Stimulated activated CD8-positive, alpha-beta memory T cell treated with anti-CD3 and anti-CD28 coated beads, Interleukin-15, amount 100 ng/mL, for 24 hours (primary cell): ENCODE measurements at places on chromosomes 1 and 21.

- DNase-seq, result no peak
Measured at GRCh38 chr1:56061824-56062223, 517.5 kb downstream of the PLPP3 start.

- DNase-seq, result no peak
Measured at GRCh38 chr1:111140680-111140967, 601 bp downstream of the CEPT1 start.

GRCh38 chr1:58561633-58562032 lies 15.1 kb upstream of the OMA1 start:
- DNase-seq, result no peak

GRCh38 chr1:19864570-19865160 lies 17.5 kb upstream of the OTUD3 start:
- no peak for DNase-seq

DNA sequence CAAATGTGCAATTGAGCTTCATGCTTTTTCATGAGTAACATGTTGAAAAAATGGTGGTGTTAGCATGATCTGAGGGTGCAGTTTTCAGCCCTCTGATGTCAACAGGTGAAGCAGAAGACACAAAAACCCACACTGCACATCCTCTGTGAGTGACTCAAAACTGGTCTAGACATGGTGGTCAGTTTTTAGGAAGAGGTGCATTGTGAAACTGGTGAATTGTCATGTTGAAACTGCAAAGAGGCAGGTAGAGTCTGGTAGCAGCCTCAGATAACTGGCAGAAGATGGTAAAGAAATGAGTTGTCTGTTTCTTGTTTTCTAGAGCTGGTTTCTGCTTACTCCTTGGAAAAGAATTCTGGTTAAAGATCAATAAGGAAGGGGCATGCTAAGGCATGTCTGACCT lies 97.3 kb upstream of the HMCN1 start:
- no peak for DNase-seq

DNA sequence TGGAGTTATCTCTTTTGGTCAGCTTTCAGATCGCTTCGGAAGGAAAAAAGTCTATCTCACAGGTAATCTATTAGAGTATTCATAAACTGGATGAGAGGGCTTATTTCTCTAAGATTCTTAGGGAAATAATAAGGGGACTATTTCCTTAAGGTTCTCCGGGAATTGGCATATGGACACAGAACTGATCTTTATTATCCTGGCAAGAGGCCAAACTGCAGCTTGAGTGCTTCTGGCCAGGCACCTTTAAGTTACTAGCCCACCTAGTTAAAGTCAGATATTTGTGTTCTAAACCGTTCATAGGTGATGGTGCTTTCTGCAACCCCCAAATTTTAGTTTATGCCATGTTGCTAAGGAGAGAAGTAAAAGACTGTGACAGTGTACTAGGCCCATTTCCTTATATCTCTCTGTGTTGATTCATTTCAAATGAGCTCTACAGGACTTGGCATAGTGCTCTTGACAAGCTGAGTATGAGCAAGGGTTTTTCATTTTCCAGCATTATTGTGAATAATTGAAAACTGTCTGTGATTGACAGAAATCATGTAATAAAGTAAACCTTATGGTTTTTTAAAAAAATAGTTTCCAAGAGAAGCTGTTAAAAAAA lies 43.4 kb downstream of the SLC22A15 start:
- no peak for DNase-seq

DNA sequence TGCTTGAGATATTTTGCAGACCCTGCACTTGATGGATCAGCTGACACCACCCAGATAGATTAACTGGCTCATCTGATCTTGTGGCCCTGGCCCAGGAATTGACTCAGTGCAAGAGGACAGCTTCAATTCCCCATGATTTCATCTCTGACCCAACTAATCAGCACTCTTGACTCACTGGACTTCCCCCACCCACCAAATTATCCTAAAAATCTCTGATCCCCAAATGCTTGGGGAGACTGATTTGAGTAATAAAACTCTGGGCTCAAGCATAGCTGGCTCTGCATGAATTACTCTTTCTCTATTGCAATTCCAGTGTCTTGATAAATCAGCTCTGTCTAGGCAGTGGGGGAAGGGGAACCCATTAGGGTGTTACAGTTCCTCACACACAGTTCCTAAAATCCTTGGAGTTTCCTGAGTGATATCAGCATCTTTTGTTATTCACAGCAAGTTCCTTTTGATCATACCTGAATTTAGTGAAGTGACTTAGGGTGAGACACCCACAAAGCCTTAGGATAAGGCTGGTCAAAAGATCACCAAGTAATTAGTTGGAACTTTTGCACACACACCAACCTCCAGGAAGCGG lies 104.2 kb downstream of the COP1 start:
- no peak for DNase-seq

DNA sequence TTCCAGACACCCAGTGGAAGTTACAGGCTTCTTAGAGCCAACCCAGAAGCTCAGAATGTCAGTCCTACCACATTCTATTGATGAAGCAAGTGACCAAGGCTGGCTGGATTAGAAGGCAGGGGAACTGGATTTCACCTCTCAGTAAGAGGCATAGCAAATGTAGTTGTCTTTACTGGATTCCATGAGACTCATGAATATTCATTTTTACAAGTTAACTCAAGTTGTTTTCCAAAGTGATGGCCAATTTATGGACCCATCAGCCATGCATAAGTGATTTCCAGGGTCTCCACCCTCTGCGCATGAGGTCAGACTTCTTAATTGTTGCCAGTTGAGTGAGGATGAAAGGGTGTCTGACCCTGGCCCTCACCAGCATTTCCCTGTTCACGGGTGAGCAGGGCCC lies 426.8 kb upstream of the VAMP3 start:
- no peak for DNase-seq

GRCh38 chr1:70864302-70864701 lies 183.3 kb downstream of the PTGER3 start:
- DNase-seq, result no peak

- no peak for DNase-seq
Measured at GRCh38 chr1:41093826-41094225, 72.3 kb upstream of the SLFNL1 start.
